ENCODE measurements at places on chromosomes 3 and 15.

GRCh38 chr3:177488740-177489139, 291.5 kb upstream of the TBL1XR1 start:
- DNase-seq, result no peak

- no peak for DNase-seq
These were observed 15.7 kb downstream of the BHLHE40 start for GRCh38 chr3:4994823-4995499.

- no peak for DNase-seq
These were observed 148.8 kb downstream of the SCAPER start for GRCh38 chr15:76756381-76756780.

GRCh38 chr15:52498706-52499105, 30.0 kb downstream of the MYO5A start:
- DNase-seq, result no peak

GRCh38 chr3:43748179-43748578, 57.4 kb downstream of the ABHD5 start:
- DNase-seq, result no peak

DNA sequence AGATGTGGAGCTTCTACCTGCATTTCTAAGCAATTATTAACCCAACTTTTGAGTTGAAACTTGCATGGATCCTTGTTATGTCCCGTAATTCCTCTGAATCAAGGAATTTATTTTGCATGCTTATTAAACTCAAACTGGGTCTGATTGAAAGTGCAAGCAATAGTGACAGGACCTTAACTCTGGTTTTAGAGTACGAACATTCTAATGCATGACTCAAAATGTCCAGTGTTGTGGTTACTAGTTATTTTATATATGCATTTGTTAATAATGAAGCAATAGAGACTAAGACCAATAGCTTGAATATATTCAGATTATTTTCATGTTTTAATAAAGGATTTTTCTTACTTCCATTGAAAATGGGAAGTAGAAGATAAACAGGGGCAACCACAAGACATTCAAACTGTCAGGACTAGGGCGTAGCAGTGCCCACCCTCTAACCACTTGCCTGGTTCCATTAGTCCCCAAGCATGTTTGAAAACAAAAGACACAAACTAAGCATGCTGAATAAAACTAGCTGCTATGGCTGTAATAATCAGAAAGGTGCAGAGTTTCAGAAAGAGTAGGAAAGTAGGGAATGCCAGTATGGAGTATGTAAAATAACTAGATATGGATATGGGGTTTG, 28.1 kb downstream of the OIP5 start:
- no peak for DNase-seq

DNA sequence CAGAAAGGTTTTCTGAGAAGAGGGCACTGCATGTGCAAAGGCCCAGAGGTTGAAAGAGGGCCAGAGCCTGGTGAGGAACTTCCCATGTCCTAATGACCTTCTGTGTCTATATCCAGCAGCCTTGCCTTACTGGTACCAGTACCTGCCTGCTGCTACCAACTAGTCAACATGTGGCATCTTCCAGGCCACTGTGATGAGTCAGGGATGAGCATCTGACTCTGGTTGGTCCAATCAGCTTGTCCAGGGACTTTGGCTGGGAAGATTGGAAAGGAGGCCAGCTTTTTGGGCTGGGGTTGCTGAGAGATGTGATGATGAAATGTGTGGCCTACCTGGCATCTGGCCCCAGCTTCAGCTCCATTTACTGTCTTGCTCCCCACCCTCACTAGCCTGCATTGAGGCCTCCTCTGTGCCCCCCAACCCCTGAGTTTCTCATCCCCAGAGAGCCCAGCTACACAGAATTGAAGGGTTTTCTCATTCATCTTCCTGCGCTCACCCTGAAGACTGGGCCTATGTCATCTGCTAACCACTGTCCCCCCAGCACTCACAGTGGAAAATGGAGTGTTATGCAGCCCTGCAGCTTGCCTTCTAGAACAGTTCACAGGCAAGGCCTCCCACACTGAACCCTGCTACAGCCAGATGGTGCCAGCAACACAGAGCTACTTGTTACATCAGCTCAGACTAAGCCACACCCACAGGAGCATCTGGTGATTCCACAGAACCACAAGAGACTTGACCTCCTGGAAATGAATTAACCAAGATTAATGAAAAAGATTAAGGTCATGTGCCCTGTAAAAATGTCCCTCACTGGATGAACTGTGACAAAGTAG, 1.3 kb upstream of the TWF2 start:
- no peak for DNase-seq

- DNase-seq, result no peak
These were observed 7.9 kb upstream of the DOCK3 start for GRCh38 chr3:50666837-50667236.

All from stimulated activated CD4-positive, alpha-beta T cell treated with anti-CD3 and anti-CD28 coated beads, TNF-alpha, amount 100 ng/mL, for 48 hours (primary cell).